ENCODE measurements at places on chromosomes 2 and 18. TPM values are rescaled to one million over a fixed set of nuclear protein-coding genes. Genes with fewer than 3 reads are reported as not detected.

HAAO gene
- total RNA-seq = not detected

EPB41L3 gene
- total RNA-seq = 60.9 TPM

C1GALT1C1L gene
- total RNA-seq = 0.33 TPM

TMEFF2 gene
- total RNA-seq = not detected

UGT1A3 gene
- total RNA-seq = not detected

EDAR gene
- total RNA-seq = not detected

ADRA2B gene
- total RNA-seq = not detected

SLC25A12 gene
- 17.6 TPM for total RNA-seq

RAX gene
- not detected for total RNA-seq

FOXD4L1 gene
- not detected for total RNA-seq

PROC gene
- not detected for total RNA-seq

INHBB gene
- 6.9 TPM for total RNA-seq

TCF23 gene
- total RNA-seq = not detected

MAPK4 gene
- not detected for total RNA-seq

KLHL29 gene
- 8.2 TPM for total RNA-seq

CAPN14 gene
- not detected for total RNA-seq

CPO gene
- total RNA-seq = 0.19 TPM

NRP2 gene
- 443 TPM for total RNA-seq

PLA2R1 gene
- 32.0 TPM for total RNA-seq

MAP2 gene
- total RNA-seq = 23.2 TPM

SLC4A3 gene
- 0.10 TPM for total RNA-seq

BOD1L2 gene
- total RNA-seq = not detected

All from vein endothelial cell (primary cell).